CD4-positive, alpha-beta T cell treated with Interleukin-1 beta for 1 hour (primary cell): ENCODE measurements at places on chromosomes 4 and X.

DNA sequence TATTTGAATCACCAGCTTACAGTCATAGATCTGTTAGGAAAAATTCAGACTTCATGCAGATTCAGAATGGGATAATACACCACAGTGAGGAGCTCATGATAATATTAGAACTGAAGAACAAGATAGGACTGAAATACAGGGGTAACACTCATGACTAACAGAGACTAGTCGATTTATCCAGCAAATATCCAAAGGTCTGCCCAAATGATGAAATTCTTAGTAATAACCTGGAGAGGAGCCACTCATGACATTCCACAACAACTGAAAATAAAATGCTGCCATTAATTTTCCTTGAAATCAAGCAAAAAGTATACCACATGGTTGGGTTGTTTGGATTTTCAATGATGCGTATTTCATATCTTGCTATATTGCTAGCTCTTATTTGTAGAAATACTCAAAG, 903.7 kb upstream of the ADGRL3 start:
- DNase-seq: no peak

- DNase-seq: no peak
Observed at GRCh38 chr4:177097291-177097690, 212.4 kb upstream of the NEIL3 start.

GRCh38 chr4:52687696-52688095, 28.6 kb upstream of the USP46 start:
- DNase-seq: no peak

GRCh38 chrX:74419864-74420195, 1.5 kb upstream of the SLC16A2 start:
- no peak for DNase-seq

DNA sequence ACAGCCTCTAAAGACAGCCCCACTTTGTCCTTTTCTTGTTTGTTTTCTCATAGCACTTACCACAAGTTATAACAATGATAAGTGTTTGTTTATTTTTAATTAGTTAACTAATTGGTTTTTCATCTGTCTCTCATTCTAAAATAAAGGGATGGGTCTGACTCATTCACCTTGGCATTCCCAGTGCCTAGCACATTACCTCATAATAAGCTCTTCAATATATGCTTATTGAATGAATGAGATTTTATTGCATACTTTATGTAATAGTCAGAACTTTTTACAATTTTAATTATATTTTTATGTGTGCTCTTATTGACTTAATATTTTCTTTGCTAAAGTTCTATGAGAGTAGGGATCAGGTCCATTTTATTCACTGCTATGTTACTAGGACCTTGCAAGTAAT, 22.8 kb upstream of the PRKG2 start:
- DNase-seq: no peak

DNA sequence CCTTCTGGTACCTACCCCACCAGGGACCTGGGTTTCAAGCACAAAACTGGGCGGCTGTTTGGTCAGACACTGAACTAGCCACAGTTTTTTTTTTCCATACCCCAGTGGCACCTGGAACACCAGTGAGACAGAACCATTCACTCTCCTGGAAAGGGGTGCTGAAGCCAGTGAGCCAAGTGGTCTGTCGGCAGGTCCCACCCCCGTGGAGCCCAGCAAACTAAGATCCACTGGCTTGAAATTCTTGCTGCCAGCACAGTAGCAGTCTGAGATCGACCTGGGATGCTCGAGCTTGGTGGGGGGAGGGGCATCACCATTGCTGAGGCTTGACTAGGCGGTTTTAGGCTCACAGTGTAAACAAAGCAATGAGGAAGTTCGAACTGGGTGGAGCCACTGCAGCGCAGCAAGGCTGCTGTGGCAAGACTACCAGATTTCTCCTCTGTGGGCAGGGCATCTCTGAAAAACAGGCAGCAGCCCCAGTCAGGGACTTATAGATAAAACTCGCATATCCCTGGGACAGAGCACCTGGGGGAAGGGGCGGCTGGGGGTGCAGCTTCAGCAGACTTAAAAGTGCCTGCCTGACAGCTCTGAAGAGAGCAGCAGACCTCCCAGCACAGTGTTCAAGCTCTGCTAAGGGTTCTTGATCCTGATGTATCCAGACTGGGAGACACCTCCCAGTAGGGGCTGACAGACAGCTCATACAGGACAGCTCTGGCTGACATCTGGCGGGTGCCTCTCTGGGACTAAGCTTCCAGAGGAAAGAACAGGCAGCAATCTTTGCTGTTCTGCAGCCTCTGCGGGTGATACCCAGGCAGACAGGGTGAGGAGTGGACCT, 223.0 kb downstream of the COX18 start:
- DNase-seq: no peak

GRCh38 chr4:143405075-143405730, 68.5 kb downstream of the GAB1 start:
- no peak for DNase-seq

DNA sequence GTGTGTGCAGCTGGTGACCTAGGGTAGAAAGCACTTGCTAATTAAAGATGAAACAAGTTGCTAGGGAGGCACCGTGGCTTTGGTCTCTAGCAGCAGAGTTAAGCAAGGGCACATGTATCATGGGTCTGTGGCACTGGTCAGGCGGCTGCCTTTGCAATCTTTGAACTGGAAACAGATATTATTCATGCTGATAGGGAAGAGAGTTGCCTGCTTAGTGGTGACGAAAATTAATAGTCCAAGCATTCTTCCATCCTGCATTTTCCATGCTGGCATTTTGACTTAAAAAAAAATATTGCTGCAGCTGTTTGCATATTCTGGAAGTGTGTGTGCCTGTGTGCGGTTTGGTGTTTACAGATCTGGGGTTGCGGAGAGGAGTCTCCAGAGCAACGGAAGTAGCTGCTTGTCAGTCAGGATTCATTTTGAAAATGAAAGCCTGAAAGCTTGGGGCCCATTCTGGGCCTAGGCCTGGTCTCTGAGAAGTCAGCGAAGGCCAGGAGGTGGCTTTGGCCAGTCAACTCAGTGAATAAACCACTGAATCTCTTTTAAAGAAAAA, 2.3 kb upstream of the SOWAHD start:
- DNase-seq: peak; percentile 47

DNA sequence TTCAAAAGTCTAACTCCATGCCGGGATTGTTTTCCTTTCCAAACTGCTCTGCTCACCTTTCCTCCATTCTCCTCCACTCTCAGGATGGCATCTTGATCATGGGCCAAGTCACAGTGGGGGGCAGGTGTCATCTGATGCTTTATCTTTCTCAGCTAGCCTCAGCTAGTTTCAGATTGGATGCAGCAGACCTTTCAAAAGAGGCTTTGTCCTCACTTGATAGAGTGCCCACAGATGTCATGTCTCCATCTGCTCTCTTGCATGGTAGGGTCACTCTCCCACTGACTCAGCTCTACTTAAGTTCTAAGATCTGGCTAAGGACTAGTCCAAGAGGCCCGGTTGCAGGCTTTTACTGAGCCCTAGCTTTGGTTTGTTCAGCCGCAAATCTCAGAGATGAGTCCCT, 341.8 kb upstream of the GALNT7 start:
- DNase-seq: no peak

GRCh38 chr4:73864365-73864764, 4.8 kb upstream of the CXCL1 start:
- no peak for DNase-seq

- no peak for DNase-seq
Observed at GRCh38 chr4:62003695-62004094, 803.6 kb downstream of the ADGRL3 start.

DNA sequence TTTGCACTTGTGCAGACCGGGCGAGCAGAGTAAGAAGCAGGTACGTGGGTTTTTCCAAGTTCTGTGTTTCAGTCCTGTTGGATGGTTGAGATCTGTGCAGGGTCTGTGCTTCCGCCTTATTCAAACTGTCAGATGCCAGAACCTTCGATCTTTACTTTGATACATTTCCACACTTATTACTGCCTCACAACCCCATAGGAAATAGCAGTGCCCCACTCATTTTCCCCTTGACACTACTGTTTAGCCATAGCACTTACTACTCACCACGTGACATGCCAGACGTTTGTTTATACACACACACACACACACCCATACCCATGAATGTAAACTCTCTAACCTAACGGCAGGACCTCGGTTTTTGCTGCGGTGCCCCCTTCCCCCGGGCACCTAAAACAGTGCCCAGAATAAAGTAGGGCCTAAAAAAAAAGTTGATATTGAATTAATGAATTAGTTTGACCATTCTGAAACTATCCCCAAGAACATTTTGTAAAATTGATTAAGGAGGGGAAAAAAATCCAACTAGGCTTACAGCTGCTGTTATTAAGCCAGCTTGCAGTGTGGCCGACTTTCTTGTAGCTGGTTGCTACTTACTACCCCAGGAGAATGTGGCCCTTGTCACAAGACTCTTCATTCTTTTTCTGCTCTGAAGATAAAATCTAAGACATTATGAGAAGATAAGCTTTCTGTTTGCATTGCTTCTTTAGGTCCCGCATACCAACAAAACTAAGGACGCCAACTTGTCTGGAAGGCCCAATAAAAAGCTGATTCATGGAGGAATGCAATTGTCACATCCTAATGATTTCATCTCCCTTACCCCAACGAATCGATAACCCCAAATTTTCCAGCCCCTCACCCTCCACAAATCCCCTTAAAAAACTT, 704 bp upstream of the SEPSECS start:
- no peak for DNase-seq

- DNase-seq: no peak
Observed at GRCh38 chrX:2474963-2475726, 25.6 kb downstream of the DHRSX start.

DNA sequence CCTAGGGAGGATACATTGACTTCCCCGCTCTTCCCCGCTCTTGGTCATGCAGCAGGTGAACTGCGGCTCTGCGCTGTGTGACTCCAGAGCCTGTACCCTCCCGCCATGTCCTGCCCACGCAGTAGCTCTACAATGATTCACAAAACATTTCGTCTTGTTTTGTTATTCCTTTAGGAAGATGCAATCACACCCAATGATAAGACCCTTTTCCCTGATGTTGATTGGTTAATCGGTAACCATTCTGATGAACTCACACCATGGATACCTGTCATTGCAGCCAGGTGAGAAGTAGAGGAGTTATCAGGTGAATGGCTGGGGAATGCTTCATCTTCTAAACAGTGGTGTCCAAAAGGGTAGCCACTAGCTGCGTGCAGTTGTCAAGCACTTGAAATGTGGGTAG, 23.2 kb downstream of the TRMT44 start:
- no peak for DNase-seq

DNA sequence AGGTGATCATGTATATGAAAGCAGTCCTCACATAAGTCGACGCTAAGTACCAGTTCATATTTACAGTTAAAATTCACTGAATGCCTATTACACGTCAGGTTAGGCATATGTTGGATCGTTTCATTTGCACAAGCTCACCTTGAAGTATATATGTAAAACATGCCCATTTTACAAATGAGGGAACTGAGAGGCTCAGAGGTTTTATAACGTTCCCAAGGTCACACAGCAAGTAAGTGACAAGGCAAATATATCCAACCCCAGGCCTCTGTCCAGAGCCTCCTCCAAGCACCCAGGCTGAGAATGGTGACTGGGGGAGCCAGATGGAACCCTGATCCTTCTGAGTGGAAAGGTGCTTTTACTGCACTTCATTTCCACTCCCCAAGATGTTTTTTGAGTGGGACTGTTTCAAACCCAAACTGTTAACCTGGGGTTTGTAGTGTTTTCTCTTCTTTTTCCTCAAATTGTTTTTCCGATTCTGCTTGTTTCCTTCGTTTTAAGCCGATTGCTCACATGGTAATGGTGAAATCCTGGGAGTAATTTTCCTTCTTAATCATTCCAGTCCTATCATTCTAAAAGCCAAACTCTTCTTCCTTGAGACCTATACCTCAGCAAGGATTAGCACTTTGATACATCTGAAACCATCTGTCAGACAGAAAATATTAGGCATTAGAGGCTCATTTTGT, 791 bp downstream of the SMIM20 start:
- no peak for DNase-seq

GRCh38 chr4:20512033-20512792, 188.0 kb upstream of the PACRGL start:
- DNase-seq: no peak

DNA sequence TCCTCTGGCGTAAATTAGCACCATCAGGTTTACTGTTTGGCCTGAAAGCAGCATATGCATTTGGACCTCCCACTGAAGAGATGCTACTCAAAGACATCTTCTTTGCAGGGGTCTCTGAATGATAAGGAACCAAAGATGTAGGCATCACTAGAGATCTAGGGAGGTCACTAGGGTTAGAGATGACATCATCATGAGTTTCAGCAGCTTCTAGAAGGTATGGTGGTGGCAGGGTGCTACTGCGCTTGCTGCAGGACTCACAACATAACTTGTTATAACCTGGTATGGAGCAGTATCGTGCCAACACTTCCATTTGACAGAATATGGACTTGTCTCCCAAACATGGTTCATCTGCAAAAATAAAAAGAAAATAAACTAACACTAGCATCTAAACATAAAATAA, 251.6 kb downstream of the NPFFR2 start:
- no peak for DNase-seq

DNA sequence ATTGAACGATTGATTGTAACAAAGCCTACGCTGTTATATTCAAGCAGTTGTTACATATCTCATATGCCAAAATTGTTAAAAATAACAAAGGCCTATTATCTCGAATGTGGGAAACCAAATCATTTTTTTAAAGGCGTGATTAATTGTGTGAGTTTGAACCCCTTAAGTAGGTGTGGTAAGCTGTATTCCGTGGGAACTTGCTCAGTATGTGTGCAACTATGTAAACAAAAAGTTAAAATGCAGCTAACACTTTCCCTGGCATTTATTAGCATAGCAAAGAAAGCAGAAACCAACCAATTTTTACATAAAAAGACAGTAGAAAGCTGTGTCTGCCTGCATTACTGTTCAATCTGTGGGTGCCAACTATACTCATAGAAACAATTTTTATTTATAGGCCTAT, 166.0 kb upstream of the HAND2 start:
- DNase-seq: no peak

DNA sequence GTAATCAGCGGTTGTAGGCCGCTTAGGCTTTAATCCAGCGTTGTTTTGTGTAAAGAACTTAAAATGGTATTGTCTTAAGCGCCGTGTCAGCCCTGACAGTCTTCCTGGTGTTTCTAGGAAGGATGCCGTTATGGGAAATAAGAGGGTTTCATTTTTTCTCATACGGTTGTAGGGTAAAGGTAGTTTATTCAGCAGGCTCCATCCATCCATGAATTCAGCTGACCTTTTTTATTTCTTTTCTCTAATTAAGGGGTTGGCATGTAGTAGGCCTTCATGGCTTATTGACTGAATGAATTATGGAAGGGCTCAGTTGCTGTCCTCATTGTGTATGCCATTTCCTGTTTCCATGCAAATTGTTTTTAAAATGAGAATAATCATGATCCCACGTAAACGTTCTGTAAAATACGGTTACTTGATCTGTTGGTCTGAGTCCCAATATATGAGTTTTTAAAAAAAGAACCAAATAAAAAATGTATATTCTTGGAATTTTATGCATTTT, 693 bp downstream of the OCIAD1 start:
- no peak for DNase-seq

DNA sequence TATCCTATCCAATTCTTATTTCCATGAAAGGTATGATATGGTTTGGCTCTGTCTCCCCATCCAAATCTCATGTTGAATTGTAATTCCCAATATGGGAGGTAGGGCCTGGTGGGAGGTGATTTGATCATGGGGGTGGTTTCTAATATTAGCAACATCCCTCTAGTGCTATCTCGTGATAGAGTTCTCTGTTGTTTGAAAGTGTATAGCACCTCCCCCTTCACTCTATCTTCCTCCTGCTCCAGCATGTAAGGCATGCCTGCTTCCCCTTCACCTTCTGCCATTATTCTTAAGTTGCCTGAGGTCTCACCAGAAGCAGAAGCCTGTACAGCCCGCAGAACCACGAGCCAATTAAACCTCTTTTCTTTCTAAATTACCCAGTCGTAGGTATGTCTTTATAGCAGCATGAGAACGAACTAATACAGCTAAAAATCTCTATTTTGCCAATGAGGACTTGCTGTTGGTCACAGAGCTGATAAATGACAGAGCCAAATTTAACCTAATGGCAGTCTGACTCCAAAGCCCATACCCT, 247.2 kb downstream of the HNRNPD start:
- DNase-seq: no peak
